WTC11 (cell line): ENCODE measurements at places on chromosomes 7 and 10. TPM values are rescaled to one million over a fixed set of nuclear protein-coding genes. Genes with fewer than 3 reads are reported as not detected.

TUBB8 gene
- total RNA-seq, result 2.3 to 2.6 TPM (median 2.4 TPM) in 3 replicates

- DNase-seq, result no peak
Observed at GRCh38 chr10:128538671-128539070, 412.4 kb upstream of the MKI67 start.

- DNase-seq, result no peak
Observed at GRCh38 chr10:110389255-110389654, 84.5 kb upstream of the SMNDC1 start.

- DNase-seq, result peak; percentile 57
Observed at GRCh38 chr7:101870361-101871062, 53.1 kb downstream of the CUX1 start.

DNA sequence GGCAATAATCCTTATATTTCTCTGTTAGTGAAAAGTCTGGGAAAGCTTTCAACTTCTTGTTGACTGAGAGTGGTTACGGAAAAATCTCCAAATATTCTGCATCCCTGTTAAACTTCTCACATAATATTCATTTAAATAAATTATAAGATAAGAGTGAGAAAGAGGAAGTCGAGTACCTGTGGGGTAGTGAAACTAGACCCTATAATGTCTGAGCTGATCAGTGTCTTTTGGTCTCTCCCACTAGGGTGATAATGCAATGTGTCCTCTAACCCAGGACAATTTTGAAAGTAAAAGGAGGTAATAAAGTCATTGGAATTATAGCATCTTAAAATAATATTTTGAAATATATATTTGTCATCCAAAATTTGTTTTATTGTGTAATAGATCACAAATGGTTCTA is 2.1 kb upstream of the AGR3 start:
- DNase-seq, result no peak

GRCh38 chr10:23694921-23695824 is 256.3 kb downstream of the OTUD1 start:
- peak; percentile 36 for DNase-seq

DEPP1 gene
- total RNA-seq, result 1.6 to 2.1 TPM (median 1.6 TPM) in 3 replicates

GRCh38 chr10:72375585-72375984 is 20.9 kb upstream of the DNAJB12 start:
- peak; percentile 50 for DNase-seq

AASS gene
- total RNA-seq, result 308 to 349 TPM (median 340 TPM) in 3 replicates

GPR146 gene
- total RNA-seq, result 0.87 to 1.1 TPM (median 0.92 TPM) in 3 replicates

DNA sequence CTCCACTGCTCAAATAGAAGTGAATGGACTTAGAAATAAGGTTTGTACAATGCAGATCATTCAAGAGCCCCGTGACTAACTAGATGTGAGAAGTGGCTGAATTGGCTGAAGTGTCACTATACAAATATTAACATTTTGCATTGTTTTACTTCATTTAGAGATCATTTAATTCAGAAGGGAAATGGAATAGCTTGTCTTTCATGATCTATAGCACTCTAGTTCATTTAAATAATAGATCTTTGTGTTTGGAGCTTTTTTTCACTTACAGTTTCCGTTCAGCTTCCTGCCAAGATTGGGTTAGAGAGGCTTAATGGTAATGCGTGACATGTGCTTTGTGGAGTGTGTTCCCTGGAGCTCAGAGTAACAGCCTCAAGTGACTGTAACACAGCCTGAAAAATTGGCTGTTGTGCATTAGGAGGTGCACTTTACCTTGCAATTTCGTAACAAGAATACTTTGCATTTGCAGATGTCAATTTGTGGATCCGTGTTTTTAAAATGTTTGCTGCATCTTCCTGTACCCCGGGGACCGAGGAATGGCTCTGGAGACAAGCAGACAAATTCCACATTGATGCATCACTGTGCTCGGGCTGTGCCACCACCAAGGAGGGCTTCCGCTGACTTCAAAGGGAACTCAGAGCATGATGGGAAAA is 170.3 kb downstream of the NRP1 start:
- no peak for DNase-seq

DNA sequence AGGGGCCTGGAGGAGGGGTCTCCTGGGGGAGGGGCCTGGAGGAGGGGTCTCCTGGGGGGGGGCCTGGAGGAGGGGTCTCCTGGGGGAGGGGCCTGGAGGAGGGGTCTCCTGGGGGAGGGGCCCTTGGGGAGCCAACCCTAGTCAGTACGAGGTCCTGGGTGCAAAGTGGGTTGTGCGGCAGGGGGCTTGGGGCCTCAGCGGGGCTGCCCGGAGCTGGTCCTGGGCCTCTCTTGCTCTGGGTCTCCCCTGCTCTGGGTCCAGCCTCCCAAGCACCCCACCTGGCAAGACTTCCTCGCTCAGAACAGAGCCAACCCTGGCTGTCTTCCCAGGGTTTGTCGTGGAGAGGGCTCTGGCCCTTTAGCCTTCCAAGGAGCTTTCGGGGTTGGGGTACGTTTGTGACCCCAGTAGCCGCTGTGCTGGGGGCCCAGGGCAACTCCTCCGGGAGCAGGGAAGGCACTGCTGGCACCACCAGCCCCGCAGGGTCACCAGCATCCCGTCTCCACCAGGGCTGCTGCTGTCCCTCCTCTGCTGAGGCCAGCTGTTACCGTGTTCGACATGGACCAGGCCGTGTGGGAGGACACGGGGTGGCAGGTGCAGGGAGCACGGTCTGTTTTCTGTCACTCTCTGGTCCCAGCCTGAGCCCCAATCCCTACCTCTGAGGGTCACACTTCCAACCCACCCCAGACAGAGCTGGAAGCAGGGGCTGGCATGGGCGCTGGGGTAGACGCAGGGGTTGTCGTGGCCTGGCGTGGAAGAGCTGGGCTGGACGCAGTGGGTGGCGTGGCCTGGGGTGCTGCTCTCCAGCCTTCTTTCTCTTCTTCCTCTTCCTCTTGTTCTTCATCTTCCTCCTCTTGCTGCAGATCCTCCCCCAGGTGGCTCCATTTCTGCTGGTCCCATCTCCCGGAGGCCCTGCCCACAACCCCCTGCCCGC is 22.8 kb downstream of the PWWP2B start:
- DNase-seq, result no peak

DNA sequence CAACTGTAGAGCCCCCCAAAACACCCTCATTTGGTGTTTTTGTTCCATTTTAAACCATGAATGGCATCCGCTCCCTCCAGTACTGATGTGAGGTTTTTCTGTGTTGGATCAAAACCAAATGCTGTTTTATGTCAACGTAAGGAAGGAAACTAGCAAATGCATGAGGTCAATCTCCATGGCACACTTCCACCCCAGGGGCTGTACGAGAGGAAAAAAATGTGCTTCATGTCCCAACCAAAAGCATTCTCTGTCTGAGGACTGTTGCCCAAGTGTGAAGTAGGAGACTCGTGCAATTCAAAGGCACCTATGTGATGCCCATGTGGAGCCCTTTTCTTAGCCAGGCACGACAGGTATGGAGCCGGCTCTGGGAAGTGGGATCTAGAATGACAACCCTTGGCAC is 180.3 kb upstream of the MKI67 start:
- no peak for DNase-seq

DNA sequence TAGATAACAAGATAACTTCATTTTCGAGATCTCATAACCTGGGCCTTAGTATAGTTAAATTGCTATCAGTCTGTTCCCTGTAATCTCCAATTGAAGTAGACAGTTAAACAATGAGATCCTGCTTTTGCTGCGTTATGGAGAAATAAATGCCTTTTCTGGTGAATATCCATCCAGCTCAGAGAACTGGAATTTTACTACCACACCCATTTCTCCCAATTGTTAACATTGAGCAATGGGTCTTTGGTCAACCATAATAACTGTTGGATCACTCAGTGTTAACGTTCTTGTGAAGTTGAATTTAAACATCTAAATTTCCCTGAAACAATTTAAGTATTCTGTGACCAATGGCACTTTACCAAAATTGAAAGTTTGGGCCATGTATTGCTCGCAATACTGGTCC is 3.0 kb downstream of the CALU start:
- no peak for DNase-seq

GRCh38 chr10:95537542-95537927 is 23.6 kb downstream of the SORBS1 start:
- no peak for DNase-seq

GRCh38 chr7:122143376-122143750 is 686 bp downstream of the AASS start:
- DNase-seq, result no peak

DNA sequence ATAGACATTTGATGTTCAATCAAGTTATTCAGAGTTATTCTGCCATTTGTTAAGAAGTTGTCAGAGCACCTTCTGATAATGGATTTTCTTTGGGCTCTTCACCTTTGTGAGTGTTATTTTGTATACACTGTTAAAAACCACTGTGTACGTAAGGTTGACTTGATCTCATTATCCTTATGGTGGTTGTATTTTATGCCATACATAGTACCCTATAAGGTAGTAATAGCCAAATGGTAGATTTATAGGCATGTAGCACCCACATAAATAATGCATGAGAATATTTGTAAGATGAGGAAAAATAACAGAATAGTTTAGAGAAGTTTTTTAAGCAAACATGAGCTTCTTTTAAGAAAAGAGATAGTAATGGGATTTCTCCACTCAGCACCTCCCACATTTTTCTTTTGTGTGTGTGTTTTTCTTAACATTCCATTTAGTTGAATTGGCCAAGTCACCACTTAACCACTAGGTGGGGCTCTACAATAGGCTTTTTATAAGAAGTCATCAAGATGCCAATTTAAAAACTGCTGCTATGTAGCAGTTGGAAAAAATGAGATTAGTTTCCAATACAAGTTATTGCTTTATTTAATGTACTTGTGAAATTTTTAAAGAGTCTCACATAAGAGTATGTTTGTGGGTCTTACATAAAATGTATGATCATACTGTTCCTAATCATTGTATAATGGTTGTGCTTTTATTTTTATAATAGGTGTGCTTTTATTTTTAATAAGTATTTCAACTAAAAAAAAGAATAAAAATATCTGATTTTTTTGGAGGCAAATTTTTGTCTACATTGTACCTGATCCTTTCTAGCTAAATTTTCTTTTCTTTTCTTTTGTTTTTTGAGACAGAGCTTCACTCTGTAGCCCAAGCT is 41.1 kb upstream of the STMP1 start:
- peak; percentile 15 for DNase-seq

- DNase-seq, result no peak
Observed at GRCh38 chr7:30788640-30789333, 17.6 kb downstream of the MINDY4 start.

ADAM12 gene
- 0.22 to 0.46 TPM (median 0.34 TPM) in 3 replicates for total RNA-seq

COBL gene
- total RNA-seq, result 36.5 to 49.8 TPM (median 48.1 TPM) in 3 replicates

DNA sequence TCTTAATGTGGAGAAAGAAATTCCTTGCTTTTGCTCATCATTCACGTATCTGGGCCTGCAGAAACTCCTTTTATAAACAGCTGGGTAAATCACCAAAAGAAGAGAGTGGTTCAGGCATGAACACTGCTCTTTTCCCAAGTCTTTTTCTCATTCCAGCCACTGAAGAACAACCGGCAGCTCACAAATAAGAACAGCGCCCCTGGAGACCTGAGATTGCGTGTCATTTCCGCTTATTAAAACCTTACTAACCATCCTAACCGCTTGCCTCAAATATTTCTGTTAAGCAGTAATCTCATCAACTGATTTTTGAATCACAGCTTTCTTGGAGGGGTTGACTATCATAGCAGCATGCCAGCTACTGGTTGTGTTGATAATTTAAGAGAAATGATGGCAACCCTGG is 213.0 kb upstream of the PLXNA4 start:
- DNase-seq, result no peak

BET1 gene
- 24.8 to 26.7 TPM (median 25.8 TPM) in 3 replicates for total RNA-seq

DNA sequence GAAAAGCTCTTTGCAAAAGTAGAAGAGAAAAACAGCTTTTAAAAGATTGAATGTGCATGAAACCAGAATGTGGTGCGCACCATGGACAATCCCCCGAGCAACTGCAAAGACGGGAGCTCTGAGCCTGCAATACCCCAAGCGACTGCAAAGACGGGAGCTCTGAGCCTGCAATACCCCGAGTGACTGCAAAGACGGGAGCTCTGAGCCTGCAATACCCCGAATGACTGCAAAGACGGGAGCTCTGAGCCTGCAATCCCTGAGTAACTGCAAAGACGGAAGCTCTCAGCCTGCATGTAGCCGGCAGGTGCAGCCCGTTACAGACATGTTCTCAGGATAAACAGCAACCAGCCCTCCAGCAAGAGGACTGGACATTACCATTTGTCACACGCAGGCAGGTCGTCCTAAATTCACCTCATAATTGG is 6.2 kb downstream of the ZNF775 start:
- DNase-seq, result peak; percentile 8

DNA sequence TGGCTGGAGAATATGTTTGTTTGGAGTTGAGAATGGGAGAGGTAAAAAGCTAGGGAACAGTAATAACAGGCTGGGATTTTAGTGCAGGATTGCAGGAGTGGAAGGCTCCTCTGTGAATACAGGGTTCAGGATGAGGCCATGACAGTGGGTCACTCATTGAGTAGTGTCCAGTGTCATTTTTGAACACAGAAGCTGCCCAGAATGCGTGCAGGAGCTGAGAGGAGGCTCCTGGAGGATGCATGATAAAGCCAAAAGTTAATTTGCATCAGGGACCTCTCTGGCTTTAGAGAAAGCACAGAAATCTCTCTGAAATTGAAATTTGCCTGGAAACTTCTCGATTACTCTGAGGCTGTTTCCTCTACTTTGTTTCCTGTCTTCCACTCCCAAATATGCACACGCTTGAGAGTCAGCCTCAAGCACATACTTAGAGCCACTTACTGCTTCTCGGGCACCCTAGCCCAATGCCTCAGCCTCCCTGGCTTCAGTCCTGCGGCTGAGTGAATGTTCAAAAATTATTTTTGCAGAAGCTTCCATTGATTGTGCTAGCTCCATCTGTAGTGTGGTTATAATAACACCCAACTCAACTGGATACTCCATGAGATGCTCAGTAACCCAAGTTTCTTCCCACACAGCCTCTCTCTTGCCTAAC is 1.8 kb upstream of the GALNT17 start:
- no peak for DNase-seq

GRCh38 chr7:157150882-157151281 is 12.2 kb downstream of the UBE3C start:
- DNase-seq, result peak; percentile 40

DNA sequence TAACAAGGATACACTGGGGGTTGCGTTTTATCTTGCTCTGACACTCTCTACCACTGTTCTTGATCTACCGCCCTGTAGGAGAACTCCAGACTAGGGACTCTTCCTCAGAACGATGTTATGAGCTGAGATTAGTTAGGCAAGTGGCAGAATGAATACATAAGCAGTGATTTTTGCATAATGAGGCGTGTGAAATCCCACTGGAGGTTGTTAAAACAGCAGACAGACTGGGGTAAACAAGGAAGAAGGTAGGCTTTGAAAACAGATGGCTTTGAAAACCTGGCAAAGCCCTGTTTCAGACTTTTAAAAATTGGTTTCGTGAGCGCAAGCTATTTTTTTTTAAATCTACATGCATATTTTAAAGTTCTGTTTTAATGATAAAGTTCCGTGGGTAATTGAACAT is 785.2 kb downstream of the TYW1 start:
- no peak for DNase-seq

GRCh38 chr7:136030867-136031318 is 53.7 kb upstream of the MTPN start:
- no peak for DNase-seq

DNA sequence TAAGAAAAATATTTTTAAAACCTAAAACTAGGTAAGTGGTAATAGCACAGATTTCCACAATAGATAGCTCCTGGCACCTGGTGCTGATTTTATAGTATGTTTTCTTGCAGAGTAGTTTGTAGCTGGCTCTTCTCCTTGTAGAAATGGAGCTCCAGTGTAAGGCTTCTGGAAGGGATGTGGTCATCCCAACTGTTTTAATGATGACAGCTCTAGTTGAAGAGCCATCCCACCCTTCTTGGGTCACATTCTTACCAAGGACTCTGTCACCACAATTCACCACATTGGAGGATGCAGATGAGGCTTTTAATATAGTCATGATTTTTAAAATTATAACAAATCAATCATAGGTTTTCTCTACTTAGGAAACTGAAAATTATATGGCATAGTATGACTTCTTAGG is 31.0 kb downstream of the TES start:
- no peak for DNase-seq

- no peak for DNase-seq
Observed at GRCh38 chr7:111568419-111568818, 6.1 kb upstream of the IMMP2L start.
